Skeletal muscle cell (primary cell): ENCODE measurements at places on chromosomes 16 and 17.
A peak's percentile ranks its signal among the peaks of the same experiment; 100 is the strongest.

DNA sequence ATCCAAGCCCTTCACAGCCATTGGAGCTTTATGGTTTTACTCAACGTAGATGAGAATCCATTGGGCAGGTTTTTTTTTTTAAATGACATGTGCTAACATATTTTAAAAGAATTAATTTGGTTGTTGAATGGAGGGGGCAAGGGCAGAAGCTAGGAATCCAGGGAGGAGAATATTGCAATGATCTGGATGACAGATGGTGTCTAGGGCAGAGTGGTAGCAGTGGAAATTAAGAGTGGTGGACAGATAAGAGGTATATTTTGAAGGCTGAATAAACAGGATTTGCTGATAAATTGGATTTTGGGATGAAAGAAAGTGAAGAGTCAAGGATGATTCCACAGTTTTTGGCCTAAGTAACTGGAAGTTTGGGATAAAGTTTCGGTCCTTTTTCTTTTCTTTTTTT is 54.8 kb upstream of the DHX40 start:
- DNase-seq, result no peak

GRCh38 chr17:27882162-27882840 is 10.9 kb downstream of the LYRM9 start:
- no peak for DNase-seq

DNA sequence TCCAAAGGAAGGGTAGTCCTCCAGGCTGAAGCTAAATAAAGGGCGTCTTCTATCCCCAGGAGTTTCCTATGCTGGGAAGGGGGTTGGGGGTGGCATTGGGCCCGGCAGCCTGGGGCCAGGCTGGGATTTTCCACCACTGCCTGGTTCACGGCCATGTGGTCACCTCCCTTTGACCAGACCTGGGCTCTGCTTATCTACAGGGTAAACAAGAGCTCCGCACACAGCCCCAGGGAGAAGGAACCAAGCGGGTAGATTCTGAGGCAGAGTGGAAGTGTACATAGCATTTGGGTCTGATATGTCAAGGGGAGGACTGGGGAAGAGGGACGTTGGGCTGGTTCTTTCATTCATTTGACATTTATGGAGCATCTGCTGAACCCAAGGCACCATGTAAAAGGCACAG is 27.2 kb upstream of the TMEM220 start:
- DNase-seq, result no peak

DNA sequence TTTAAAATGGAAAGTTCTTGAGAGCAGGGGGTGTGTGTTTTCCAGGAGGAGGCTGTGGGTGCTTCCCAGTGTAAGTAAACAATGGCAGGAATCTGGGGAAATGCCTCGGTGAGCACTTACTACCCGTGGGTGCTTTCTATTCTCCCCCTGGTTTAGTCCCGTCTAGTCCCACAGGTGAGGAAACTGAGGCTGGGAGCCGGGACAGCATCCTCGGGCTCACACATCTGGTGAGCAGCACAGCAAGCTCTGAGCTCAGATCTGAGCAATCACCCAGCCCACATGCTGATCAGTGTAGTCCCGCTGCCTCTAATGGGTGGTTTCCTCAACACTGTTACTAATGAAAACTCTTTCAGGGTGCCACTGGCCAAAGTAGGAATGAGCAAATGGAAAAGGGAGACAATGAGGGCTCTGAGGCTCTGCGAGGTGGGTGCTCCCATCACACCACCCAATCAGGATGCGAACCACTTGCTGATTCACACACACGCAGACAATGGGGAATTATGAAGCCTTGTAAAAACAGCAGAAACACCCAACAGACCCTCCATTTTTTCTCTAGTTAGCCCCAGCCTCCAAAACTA is 202.6 kb downstream of the PARN start:
- no peak for DNase-seq

GRCh38 chr16:9159839-9160550 is 68.6 kb downstream of the HAPSTR1 start:
- peak; percentile 13 for DNase-seq

- DNase-seq, result no peak
Measured at GRCh38 chr17:58764373-58764772, 8.7 kb downstream of the PPM1E start.

DNA sequence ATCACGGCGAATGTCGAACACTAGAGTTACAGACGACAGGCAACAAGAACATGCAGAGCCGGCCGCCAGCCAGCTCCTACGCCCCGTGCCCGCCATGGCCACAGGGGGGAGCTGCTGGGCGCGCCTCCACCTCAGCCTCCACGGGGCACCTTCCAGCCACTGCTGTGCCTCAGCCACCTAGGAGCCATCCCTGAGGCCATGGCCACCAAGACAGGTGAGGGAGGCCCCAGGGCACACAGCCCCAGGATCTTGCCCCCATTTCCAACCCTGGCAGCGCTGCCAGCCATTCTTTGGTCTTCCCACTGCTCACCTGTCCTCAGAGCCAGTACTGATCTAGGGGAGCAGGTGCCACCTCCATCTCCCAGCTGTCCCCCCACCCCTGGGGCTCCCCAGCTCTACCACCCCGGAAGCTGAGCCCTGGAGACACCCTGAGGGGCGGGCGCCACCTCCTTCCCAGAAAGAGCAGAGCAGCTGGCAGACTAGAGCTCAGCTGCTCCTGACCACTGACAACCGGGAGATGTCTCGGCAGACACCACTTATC is 11.8 kb downstream of the GNPTG start:
- no peak for DNase-seq

DNA sequence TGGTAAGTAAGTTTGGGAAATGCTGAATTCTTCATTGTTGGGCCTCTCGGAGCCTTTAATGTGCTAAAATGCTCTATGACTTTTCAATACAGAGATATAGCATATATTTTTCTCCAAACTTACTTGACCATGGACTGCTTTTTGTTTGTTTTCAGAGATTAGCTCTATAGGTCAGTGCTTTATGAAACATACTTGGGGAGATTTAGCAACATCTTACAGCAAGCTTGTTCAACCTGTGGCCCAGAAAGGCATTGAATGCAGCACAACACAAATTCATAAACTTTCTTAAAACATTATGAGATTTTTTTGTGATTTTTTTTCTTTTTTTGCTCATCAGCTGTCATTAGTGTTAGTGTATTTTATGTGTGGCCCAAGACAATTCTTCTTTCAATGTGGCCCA is 1.0 kb upstream of the KRTAP3-1 start:
- DNase-seq, result no peak

GRCh38 chr16:2472885-2473445 is 1.9 kb downstream of the NTN3 start:
- DNase-seq, result no peak

DNA sequence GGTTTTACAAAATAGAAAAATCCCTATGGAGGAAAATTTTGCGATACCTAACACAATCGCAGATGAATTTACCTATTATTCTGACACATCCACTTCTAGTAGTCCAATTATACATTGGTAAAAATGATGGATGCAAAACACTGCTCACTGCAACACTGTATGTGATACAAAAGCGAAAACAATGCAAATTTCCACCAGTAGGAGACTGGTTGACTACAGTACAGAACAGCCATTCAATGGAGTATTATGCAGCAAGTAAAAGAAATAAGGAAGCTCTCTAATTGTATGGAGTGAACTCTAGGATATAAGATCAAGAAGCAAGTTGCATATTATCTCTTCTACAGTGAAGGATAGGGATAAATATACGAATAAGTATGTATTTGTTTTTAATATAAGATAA is 48.5 kb downstream of the SETD6 start:
- DNase-seq, result no peak

- no peak for DNase-seq
Measured at GRCh38 chr17:80989586-80989913, 2.1 kb upstream of the CHMP6 start.

GRCh38 chr16:8998108-8998507 is 34.4 kb upstream of the USP7 start:
- DNase-seq, result no peak

DNA sequence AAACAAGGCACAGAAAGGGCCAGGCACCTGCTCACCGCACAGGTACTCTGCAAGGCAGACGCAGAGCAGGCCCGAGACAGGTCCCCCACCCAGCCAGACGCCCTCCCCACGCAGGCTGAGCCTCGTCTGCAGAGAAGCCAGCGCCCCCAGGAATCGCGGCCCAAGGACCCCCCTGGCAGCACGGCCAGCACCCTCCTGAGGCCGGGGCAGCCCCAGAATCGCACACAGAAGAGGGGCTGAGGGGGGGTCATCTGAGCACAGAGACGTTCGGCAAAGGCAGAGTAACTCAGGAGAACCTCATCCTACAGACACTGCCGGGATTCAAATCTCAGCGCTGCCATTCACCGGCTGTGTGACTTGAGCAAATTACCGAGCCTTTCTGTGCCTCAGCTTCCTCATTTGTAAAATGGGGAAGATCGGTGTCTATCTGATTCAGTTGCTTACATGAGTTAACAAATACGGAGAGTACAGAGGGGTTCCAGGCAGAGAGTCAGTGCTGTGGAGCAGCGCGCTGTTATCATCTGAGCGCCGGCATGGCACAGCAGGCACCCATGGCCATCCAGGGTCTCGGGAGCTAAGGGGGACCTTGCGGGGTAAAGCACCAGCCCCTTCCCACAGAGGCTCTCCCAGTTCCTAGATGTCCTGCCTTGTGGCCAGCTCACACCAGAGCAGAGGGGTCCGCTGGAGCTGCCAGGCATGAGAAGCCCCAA is 10.4 kb downstream of the EMC6 start:
- DNase-seq, result no peak

- DNase-seq, result peak; percentile 42
Measured at GRCh38 chr16:11667824-11668622, at the start of gene SNN. Gene SNN, plus strand, starts transcription at chr16:11668455. Its CDS starts 7,605 bp downstream, at chr16:11676060.

GRCh38 chr17:28879886-28880571 is 17.5 kb downstream of the FLOT2 start:
- no peak for DNase-seq
